CD4-positive, alpha-beta T cell treated with Interleukin-15 for 1 hour (primary cell): ENCODE measurements at places on chromosomes 3 and 15.

GRCh38 chr15:92654662-92655061 lies 913 bp downstream of the FAM174B start:
- no peak for DNase-seq

GRCh38 chr3:175792245-175792644 lies 933.1 kb downstream of the NAALADL2 start:
- DNase-seq = no peak

GRCh38 chr15:83320844-83321243 lies 36.4 kb upstream of the BNC1 start:
- no peak for DNase-seq

DNA sequence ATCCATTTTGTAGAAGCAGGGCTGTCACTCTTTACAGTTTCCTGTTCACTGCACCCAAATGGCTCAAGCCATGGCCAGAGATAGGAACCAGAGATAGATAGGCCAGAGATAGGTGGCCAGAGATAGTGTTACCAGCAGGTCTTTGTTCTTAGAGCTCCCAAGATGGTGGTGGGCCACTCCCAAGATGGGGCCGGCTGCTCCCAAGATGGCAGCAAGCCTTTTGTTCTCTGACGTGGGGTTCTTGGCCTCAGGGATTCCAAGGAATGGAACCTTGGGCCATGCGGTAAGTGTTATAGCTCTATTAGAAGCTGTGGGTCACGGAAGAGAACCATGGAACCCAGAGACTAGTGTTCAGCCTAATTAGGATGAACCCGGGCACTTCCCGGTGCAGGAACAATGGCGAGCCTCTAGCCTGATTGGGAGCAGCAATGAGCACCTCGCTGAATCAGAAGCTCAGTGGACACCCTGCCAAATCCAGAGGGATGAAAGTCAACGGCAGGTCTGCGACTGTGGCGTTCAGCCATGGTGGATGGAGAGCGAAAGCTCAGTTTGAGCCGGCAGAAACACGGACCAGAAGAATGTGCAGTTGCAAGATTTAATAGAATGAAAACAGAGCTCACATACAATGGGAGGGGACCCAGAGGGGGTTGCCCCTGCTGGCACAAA lies 45.0 kb upstream of the CD96 start:
- DNase-seq = no peak

GRCh38 chr15:68412218-68412617 lies 19.7 kb downstream of the ITGA11 start:
- no peak for DNase-seq

- DNase-seq = no peak
Measured at GRCh38 chr3:139477710-139478640, 1.7 kb upstream of the RBP2 start.

DNA sequence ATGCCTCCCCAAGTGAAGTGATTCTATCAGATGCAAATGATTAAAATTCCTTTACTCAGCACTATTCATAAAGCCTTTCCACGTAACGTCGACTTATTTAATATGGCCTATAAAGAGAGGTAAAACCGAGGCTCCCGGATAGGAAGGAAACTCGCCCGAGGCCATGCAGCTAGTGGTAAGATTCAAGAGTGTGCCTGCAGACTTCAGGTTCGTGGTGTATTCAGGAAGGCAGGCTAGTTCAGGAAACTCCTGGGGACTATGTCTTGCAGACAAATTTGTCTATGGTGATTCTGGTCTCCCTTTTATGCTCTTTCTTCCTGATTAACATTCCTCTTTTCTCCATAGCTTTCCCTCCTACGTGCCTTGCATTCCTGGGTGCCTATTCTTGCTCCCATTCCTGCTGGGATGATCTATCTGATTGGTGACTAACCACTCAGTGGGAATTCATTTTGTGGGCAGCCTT lies 150.7 kb downstream of the SST start:
- no peak for DNase-seq

- no peak for DNase-seq
Measured at GRCh38 chr15:35151782-35152181, 66.7 kb upstream of the NANOGP8 start.

DNA sequence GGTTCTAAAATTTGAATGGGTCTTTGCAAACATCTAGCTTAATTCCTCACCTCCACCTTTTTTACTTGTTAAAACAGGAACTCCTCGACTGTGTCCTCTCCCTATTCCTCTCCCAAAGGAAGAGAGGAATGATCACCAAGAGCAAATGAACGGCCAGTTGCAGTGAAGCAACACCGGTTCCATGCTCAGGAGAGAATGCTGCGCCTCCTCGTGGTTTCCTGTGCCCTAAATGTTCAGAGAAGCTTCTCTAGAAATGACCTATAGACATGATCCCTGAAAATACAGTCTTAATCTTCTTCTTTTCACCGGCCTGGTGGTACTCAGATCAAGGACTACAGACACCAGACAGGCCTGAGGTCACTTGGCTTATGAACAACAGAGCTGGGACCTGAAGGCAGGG lies 65.1 kb upstream of the GUCA1C start:
- DNase-seq = no peak

GRCh38 chr15:96150254-96150653 lies 180.2 kb upstream of the NR2F2 start:
- no peak for DNase-seq

- no peak for DNase-seq
Measured at GRCh38 chr15:87827131-87827530, 429.4 kb downstream of the NTRK3 start.

DNA sequence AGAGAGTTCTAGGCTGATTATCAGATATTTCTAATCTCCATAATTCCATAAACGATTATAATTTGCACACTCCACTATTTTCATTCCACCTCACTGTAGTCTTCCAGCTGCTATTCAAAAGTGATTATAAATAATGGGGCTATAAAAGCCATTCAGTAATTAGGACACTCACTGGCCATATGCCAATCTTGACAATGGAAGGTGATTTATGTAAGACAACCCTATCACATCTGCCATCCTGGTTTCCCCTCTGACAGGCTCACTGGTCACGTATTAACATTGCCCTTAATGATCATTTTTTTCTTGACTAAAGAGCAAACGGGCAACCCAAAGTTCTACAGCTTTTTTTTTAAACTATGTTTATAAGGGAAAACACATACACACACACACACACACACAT lies 402.4 kb downstream of the MAGI1 start:
- DNase-seq = no peak

GRCh38 chr3:14297784-14298236 lies 104.6 kb upstream of the SLC6A6 start:
- DNase-seq = no peak

GRCh38 chr3:109643590-109643989 lies 306.2 kb upstream of the DPPA4 start:
- DNase-seq = no peak

DNA sequence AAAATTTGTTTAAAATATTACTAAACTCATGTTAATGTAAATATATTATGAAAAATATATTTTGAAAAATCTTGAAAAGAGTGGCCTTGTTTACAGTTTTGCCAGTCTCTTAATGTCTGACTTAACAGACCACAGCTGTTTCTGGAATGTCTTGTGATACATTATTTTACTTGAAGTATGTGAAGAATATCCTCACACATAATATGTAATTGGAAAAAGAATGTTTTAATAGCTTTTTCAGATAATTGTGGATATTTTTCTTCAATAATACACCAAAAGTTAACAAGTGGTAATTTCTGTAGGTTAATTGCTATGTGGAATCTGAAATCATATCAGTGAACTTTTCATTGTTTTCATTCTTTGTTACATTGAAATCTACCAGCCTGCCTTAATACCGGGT lies 101.3 kb downstream of the UBE2E2 start:
- DNase-seq = no peak

GRCh38 chr3:127167315-127168043 lies 25.5 kb upstream of the PRR23E start:
- DNase-seq = no peak

DNA sequence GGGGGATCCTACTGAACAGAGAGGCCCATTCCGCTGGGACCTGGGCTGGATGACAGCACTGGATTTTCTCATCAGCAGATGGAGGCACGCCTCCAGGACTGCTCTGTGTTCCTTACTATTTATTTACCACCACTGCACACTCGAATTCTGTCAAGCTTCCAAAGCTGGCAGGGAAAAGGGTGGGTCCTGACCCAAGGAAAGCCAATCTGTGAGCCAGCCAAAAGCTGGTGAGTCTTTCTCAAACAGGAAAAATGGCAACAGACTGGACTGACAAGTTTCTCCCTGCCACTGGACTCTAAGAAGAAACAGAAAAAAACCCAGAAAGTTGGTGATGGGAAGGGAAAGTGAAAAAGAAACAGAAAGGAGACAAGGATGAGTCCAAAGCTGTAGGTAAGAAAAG lies 37.8 kb downstream of the CD47 start:
- DNase-seq = no peak

DNA sequence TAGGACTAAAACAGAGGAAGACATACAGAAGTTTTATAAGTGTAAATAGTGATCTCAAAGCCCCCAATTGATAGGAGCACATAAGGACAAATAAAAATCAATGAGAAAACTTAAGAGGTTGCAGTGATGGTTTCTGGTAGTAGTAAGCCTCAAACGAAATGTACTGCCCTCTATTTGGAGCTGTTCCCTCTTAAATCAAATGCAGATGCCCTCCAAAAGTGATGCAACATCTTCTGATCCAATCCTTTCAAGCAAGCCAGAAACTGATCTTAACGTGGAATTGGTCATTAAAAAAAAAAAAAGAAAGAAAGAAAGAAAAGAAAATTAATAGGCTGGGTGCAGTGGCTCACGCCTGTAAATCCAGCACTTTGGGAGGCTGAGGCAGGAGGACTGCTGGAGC lies 259.3 kb downstream of the ZBTB20 start:
- no peak for DNase-seq

DNA sequence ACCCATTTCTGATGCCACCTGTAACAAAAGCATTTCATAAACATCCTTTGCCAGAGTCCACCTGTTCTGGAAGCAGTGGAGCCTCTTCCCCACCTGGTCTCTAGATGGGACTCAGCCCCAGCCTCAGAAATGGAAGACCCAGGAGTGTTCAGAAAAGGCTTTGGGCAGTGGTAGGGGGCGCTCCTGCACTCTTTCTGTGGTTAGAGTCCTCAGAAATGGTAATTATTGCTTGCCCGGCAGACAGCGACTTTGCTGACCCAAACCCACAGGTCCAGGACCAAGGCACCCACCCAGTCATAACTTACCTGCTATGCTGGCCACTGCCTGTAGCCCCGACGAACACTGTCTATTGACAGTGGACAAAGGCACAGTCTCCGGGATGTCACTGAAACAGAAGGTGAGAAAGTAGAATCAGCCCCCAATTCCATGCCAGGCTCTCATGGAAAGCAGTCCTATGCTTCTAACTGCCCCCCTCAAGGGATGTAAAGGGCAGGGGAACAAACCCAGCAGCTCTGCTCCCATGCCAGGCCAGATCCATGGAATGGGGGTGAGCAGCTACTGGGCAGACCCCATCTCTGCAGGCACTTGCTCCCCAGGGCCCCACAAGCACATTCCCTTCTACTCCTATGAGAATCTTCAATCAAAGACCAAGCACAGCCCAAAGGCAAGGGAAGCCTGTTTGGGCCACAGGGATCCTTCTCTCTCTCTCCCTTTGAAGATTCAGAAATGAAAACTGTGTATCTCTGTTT lies 5.1 kb downstream of the ACAA1 start:
- DNase-seq = peak; percentile 22

DNA sequence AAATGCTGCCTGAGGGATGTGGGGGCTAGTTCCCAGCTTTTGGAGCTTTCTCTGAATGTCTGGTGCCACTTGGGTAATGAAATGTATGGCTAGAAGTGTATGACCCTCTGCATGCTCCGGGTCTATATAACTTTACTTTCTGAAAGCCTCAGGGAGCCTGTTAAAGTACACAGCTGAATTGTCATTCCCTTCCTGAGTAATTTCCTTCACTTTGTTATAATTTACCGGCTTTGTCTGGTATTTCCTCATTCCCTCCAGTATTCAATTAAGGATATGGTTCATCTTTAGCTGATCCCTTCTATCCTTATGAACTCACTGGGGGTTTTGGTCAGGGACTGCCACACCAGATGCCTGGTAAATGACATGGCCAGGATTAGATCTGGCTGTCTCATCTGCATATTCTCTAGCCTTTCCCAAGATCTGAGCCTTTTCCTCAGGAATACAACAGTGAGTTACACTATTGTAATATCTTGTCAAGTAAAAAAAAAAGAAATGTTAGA lies 620.3 kb downstream of the ZPLD1 start:
- DNase-seq = no peak

DNA sequence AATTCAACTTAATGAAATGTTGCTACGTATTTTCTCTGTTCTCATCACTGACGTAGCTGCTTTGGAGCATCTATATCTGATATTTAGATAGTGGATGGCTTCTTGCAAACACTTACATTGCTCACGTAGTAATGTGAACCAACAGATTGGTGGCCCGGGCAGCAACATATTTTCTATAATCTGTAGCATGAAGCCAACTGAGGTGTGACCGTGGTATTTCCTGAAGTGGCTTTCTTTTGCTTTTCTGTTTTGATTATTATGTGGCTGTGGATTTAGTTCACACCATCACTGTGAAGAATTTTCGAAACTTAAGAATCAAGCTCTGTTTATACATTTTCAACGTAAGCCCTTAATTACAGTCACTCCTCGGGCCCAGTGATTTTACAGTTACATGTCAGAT lies 288.5 kb downstream of the LPP start:
- DNase-seq = peak; percentile 24

GRCh38 chr15:42097018-42097417 lies 2.7 kb upstream of the PLA2G4D start:
- no peak for DNase-seq

DNA sequence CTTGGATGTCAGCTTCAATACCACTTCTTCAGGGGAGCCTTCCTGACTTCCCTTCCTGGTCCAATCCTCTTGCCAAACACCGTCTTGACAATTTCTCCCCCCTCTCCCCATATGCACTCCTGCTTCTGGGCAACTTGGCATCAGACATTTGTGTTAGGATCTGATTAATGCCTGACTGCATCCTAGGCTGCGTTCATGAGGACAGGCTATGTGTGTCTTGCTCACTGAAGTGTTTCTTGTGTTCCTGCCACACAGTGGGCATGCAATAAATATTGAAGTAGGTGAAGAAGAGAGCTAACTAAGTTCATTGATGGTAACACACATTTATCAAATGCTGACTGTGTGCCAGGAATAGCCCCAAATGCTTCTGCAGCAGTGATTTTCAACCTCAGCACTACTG lies 36.4 kb upstream of the WNT5A start:
- no peak for DNase-seq

- no peak for DNase-seq
Measured at GRCh38 chr3:196996454-196997265, 28.0 kb upstream of the PIGZ start.

DNA sequence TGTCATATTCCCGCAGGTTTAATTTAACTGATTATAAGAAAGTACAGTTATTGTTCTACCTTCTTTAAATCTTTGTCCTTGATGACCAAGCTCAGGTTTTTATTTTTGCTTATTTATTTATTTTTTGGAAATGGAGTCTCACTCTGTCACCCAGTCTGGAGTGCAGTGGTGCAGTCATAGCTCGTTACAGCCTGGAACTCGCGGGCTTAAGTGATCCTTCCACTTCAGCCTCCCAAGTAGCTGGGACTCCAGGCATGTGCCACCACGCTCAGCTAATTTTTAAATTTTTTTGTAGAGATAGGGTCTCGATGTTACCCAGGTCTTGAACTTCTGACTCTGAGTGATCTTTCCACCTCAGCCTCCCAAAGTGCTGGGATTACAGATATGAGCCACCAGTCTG lies 8.9 kb downstream of the USP3 start:
- no peak for DNase-seq

- no peak for DNase-seq
Measured at GRCh38 chr15:91146728-91147127, 46.7 kb downstream of the SV2B start.
